ENCODE measurements at places on chromosomes 6 and 20.

- no peak for DNase-seq
Measured at GRCh38 chr6:100346203-100346602, 118.5 kb downstream of the SIM1 start.

GRCh38 chr6:84835340-84835739 lies 70.9 kb upstream of the TBX18 start:
- no peak for DNase-seq

DNA sequence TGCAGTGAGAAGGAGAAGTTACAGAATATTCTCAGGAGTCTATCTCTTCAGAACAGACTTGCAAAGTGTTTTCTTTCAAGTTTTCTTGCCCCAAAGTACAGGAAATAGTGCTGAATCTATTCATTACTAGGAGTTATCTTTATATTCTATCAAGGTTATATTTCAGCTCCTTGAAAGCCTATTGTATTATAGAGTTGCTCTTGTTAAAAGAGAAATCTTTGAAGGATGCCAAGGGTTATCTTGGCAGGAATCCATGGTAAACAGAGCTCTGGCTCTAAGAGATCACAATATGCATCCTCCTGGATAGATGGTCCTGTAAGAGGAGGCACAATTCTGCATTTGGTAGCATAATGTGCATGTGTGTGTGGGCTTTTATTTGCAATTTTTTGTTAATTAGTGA lies 21.2 kb upstream of the SNRPB2 start:
- DNase-seq: no peak

- DNase-seq: no peak
Measured at GRCh38 chr6:121544691-121545090, 109.2 kb downstream of the GJA1 start.

- no peak for DNase-seq
Measured at GRCh38 chr6:54085047-54085446, 26.2 kb upstream of the MLIP start.

DNA sequence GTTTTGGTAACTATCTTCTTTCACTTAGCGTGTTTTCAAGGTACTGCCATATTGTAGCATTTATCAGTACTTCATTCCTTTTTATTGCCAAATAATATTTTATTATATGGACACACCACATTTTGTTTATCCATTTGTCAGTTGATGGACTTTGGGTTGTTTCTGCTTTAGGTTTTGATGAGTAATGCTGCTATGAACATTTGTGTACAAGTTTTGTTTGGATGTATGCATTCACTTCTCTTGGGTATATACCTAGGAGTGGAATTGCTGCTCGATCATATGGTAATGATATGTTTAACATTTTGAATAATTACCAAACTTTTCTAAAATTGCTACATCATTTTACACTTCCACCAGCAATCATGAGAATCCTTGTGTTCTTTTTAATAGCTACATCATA lies 6.4 kb upstream of the SLC22A7 start:
- no peak for DNase-seq

- DNase-seq: no peak
Measured at GRCh38 chr6:120489941-120490340, 844.3 kb downstream of the TBC1D32 start.

- DNase-seq: no peak
Measured at GRCh38 chr20:6914986-6915385, 147.5 kb downstream of the BMP2 start.

DNA sequence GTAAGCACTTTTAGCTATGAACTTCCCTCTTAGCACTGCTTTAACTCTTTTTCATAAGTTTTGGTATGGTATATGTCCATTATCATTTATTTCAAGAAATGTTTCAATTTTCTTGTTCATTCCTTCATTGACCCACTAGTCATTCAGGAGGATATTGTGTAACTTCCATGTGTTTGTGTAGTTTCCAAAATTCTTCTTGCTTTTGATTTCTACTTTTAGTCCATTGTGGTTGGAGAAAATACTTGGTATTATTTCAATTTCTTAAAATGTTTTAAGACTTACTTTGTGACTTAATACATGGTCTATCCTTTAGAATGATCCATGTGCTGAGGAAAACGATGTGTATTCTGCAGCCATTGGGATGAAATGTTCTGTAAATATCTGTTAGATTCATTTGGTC lies 176.5 kb downstream of the CENPW start:
- no peak for DNase-seq

GRCh38 chr6:74713941-74714340 lies 491.9 kb downstream of the COL12A1 start:
- DNase-seq: no peak

DNA sequence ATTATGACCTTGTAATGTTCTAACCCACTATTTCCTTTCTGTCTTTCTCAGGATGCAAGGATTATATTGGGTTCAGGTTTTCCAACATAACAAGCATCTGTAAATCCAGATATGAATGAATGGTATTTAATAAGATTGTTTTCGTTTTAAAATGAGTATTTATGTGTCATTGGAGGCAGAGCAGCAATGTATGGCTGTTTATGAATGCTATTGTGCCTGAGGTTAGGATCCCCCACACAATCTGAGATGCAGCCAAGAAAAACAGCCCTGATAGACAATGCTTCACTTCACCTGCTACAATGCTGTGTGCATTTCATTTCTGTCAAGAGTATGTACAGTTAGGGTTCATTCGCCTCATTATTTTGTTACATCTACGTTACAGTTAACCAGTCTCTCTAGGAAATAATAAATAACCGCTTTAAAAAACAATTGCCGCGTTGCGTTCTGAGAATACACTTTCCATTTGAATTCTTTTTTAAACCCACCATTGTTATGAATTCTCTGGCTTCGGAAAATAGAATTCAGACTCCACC lies 19.6 kb downstream of the TFAP2A start:
- DNase-seq: no peak

GRCh38 chr6:110048221-110048875 lies 70.2 kb downstream of the GPR6 start:
- DNase-seq: no peak

GRCh38 chr6:45923831-45924391 lies 91.7 kb downstream of the CLIC5 start:
- no peak for DNase-seq

- no peak for DNase-seq
Measured at GRCh38 chr6:119728935-119729334, 379.4 kb upstream of the MAN1A1 start.

- DNase-seq: no peak
Measured at GRCh38 chr6:17101422-17102257, at the start of gene STMND1. Gene STMND1, plus strand, starts transcription at chr6:17102050. Its CDS starts 208 bp downstream, at chr6:17102258.

DNA sequence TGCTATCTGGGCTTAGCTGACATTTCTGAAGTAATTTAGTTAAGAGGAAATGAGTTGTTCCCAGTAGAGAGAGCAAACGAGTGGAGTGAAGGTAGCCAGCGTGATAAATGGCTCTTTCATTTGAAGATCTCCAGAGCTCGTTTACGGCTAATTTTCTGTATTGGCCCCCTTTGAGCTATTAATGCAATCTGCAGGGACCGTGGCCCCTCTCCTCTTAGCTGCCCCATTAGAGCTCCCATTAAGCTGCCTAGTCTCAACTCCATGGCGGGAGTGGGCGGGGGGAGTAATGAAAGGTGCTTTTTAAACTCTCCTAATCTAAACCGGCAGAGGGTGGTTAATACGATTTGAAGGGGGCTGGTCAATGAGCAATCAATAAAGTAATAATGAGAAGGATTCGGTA lies 12.5 kb downstream of the TFAP2B start:
- no peak for DNase-seq

DNA sequence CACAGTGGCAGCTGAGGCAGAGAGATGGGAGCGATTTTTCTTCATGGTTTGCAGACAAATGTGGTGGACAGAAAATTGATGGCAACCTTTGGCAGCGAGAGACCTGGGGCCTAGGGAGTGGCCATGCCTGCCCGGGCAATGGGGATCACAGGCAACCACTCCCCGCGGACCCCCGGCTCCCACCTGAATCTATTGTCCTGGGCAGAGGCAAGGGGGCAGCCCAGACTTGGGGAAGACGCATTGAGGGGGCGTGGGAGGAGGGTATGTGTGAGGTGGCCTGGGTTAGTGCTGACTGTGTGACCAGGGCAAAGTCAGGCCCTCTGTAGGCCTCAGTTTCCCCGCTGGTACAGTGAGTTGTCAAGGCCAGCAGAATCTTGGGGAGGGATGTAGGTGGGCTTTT lies 53.6 kb upstream of the BLCAP start:
- no peak for DNase-seq

- DNase-seq: no peak
Measured at GRCh38 chr6:53896196-53896595, 101.4 kb downstream of the LRRC1 start.

- DNase-seq: no peak
Measured at GRCh38 chr6:26130581-26131249, 43.5 kb downstream of the HFE start.

DNA sequence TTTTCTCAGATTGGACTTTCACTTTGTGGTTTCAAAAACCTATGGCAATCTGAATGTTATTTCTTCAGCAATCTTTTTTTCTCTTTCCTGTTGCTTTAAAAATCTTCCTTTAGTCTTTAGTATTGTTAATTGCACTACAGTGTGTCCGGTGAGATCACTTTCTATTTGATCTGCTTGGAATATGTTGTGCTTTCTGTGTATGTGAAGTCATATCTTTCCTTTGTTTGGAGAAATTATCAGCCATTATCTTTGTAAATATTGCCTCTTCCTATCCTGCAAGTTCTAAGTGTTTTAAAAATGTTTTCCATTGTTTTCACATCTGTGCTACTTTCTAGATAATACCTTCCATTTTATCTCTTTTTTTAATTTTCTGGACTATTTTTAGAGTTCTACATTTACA lies 171.4 kb upstream of the PRSS16 start:
- no peak for DNase-seq

DNA sequence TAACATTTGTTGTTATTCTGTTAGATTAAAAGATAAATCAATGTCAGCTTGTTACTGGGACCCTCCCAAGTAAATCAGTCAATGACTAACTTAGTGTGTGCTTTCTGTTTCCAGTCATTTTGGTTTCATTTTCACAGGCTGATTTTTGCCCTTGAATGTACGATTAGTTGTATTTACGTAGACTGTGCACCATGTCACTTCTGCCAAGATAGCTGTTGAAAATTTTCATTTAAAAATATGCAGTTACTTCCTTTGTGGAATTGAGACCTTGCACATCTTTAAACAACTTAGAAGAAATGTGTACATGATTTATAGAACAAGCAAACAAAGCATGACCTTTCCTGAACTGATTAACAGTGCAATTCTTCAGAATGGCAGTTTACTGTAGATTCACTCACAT lies 944.8 kb upstream of the CITED2 start:
- no peak for DNase-seq

GRCh38 chr6:15288856-15289255 lies 43.0 kb downstream of the JARID2 start:
- DNase-seq: no peak

DNA sequence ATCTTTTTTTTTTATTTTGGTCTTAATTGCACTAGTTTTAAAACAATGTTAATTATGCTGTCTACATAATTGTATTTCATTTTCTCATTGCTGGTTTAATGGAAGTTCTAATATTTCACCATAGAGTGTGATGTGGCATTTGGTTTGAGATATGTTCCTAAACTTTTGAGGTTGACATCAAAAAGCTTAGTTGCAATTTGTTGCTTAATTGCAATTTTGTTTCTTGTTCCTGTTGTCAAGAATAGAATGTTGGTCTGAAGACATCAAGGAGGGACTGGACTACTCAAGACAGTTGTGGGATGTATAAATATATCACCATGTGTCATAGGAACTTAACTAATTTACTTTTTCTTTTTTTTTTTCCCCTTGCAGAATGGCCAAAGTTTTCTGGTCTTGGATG lies 12.5 kb downstream of the HSF2 start:
- DNase-seq: no peak

DNA sequence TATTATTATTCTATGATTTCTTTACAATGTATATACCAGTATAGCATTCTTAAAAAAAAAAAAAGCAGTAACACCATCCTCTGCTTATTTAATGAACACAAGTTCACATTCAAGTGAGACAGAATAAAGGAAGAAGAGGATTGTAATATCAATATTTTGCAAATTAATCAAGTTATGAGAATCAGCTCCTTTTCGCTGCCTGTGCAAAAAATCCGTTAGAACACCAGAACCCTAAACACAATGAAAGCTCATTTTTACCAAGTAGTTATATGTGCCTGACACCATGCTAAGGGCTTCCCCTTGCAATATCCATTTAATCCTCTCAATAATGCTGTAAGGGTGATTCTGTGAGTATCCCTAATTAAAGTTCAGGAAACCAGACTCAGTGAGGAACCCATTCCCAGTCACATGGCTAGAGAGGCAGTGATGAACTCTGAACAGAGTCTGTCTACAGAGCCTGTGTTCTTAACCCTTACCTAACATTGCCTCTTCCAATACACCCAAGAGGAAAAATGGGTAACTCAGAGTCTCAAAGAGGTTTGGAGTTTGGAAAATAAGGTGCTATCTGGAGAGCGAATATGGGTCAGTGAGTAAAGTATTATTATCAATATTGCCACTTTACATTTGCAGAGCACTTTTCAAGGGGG lies 66.8 kb downstream of the CDC40 start:
- DNase-seq: no peak

- DNase-seq: no peak
Measured at GRCh38 chr20:2798095-2798805, 2.2 kb downstream of the CPXM1 start.

- no peak for DNase-seq
Measured at GRCh38 chr6:133504761-133505160, 263.6 kb downstream of the EYA4 start.

DNA sequence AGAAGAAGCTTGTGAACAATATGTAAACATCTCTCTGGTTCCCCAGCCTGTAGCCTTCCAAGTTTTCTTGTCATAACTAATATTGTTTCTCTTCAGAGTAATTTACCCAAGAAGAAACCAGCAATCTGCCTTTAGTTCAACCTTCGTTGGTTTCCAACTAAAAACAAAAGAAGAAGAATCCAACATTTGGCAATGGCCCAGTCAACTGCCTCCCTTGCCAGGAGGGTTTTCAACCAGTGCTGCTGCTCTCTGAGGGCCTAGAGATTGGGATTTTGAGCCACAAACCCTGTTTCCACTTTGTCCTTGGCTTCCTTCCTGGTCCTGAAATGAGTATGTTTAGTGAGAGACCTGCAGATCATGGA lies 395.8 kb upstream of the CNR1 start:
- no peak for DNase-seq

- no peak for DNase-seq
Measured at GRCh38 chr6:168149015-168149414, 70.0 kb upstream of the FRMD1 start.

GRCh38 chr6:85810558-85810957 lies 167.9 kb upstream of the SYNCRIP start:
- peak; percentile 77 for DNase-seq

GRCh38 chr6:24441599-24441904 lies 38.8 kb downstream of the MRS2 start:
- no peak for DNase-seq

- DNase-seq: no peak
Measured at GRCh38 chr6:50845499-50846143, 26.9 kb downstream of the TFAP2B start.

- DNase-seq: no peak
Measured at GRCh38 chr20:46356195-46357029, 48.1 kb upstream of the CDH22 start.

- DNase-seq: no peak
Measured at GRCh38 chr20:63323357-63323981, 30.5 kb downstream of the COL20A1 start.

GRCh38 chr20:11982289-11982954 lies 64.7 kb downstream of the BTBD3 start:
- no peak for DNase-seq

GRCh38 chr6:7173843-7174503 lies 66.2 kb downstream of the RREB1 start:
- no peak for DNase-seq

All from KBM-7 (cell line).